ENCODE measurements at places on chromosomes 2 and 18.

DNA sequence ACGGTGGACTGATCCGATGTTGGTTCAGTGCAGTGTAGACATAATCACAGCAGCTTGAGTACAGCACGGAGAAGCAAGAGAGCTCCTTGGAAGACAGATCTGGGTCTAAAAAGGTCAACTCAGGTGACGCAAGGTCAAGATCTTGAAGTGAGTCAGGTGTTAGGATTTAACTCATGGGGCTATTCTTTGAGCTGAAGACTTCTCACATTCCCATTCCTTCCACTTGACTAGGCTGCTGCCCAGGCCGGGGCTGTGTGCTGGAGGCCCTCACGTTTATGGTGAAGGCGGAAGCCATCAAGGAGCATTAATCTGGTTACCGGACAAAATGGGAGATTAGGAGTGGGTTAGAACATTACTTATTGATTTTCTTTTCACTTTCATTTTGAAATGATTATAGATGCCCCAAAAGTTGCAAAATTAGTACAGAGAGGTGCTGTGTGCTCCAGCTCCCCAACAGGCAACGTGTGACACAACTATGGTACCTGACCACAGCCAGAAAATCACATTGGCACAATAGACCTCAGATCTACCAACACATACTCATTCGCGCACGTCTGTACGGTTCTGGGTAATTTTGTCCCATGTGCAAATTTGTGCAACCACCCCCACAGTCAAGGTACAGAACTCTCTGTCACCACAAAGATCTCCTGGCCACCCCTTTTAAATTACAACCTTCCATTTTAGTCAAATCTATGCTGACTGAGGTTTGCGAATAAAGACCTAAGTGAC, 77.6 kb upstream of the SEC11C start:
- no peak for DNase-seq

GRCh38 chr2:86016581-86016980, 89.1 kb downstream of the POLR1A start:
- no peak for DNase-seq

DNA sequence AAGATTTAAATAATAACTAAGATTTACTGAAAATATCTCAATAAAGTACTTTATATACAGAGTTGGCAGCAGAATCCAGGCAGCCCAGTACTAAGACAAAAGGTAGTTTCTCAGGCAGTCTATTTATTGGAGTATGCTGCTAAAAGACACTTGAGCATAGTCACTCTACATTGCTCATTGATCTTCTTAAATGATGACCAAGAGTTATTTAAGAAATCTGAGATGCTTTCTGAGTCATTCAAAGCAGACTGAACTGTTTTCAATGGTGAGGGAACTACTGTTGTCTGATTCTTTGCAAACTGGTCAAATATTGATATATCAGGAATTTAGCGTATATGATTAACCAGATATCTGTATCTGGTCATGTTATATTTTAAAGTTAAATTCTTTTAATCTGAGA, 133.6 kb downstream of the PHLPP1 start:
- DNase-seq: no peak

- no peak for DNase-seq
These were observed 29.2 kb downstream of the CDH2 start for GRCh38 chr18:28147674-28148171.

- DNase-seq: no peak
These were observed 141.6 kb upstream of the MSH6 start for GRCh38 chr2:47641366-47641765.

DNA sequence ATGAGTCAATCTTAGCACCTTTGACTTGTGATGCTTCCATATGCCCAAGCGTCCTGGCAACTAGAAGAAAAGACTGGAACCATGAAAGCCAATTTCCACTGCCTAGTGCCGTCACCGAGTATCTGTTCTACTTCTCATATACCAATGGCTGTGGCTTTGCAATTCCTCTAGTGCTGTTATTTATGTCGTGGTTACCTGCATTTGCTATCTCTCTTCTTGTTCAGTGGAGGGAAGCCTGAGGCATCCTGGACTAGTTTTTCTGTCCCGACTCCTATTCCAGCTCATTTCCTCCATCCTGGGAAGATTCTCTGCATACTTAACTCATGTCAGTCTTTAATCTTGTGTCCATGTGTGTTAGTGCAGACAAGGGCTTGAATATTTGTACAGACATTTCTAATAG, 117.9 kb downstream of the FEZ2 start:
- no peak for DNase-seq

GRCh38 chr18:76412818-76413565, 82.0 kb downstream of the ZNF516 start:
- DNase-seq: no peak
